ENCODE measurements at places on chromosomes 5 and 9.

GRCh38 chr9:115050002-115050490, 67.9 kb downstream of the TNC start:
- no peak for DNase-seq

- DNase-seq: no peak
Measured at GRCh38 chr5:38319491-38319890, 61.1 kb downstream of the EGFLAM start.

- DNase-seq: no peak
Measured at GRCh38 chr5:102666164-102666946, 88.8 kb upstream of the PAM start.

DNA sequence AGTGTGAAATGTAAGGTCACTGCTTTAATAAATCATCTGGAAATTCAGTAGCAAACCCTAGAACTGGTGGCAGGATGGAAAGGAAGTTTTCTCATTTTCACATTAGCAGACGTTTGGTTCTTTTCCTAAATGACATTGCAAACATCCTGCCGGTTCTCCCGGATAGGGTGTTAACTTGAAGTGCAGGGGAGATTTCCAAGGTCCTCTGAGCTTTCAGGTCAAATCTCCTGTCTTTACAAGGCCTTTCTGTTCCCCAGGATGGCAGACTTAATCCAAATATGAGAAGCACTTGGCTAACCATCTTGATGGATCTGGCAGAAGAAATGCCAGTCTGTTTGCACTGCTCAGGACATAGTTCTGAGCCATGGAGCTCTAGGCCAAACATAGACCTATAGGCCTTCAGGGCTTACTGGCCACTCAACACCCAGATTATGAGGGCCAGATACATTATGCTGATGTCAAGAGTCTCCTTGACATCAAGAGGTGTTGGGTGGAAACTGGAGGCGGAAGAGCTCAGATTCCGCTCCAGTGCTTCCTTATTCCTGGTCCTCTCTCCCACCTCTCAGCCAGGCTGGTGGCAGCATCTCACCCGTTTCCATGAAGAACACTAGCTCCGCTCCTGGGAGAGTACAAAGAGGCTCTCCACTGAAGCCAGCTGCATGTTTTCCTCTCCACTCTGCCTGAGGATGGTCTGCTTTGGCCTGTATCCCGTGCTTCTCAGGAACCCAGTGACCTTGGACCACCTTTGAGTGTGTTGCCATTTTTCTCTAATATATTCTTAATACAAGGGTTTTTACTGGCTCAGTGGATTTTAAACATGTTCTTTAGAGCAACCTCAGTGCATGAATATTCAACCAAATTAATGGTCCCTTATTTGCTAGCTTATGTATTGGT, 61.0 kb downstream of the RALGPS1 start:
- no peak for DNase-seq

DNA sequence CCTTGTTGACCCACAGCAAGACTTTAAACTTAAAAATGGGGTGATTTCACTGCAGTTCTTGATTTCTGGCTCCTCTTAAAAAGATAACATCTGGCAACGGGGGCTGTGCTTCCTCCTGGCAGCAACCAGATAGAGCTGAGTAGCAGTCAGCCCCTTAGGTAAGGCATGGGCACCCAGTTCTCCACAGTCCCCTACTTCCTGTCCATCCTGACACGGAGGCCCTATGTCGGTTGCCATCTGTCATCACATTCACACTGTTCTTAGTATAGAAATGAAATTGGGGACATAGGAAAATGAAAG, 11.7 kb downstream of the CD74 start:
- no peak for DNase-seq

GRCh38 chr5:157687198-157687554, 15.8 kb downstream of the C5orf52 start:
- no peak for DNase-seq

GRCh38 chr9:122376796-122377195, 6.0 kb downstream of the PTGS1 start:
- no peak for DNase-seq

DNA sequence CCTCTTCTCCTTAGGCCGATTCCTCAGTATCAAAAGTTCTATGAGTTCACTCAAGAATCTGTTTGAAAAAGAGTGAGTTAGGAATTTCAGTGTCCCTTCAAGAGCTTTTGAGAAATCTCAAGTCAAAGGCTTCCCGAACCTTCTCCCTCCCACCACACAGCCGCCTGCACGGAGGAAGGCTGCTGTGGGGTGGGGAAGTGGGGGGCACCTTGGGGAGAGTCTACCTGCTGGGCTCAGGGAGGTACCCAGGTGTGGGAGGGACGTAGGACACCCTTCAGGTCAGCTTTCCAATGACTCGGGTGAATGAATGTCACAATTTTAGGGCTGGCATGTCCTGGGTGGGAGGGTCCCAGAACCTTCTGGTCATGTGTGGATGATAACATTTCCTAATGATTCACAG, 17.5 kb downstream of the CXCL14 start:
- DNase-seq: no peak

- DNase-seq: no peak
Measured at GRCh38 chr5:60586307-60586901, 113.6 kb downstream of the DEPDC1B start.
